ENCODE measurements at places on chromosomes 7 and 10.

- DNase-seq: no peak
Measured at GRCh38 chr10:128073890-128074289, 52.3 kb downstream of the MKI67 start.

- DNase-seq: no peak
Measured at GRCh38 chr10:70772627-70773026, 12.6 kb downstream of the TBATA start.

GRCh38 chr10:119501690-119502089, 40.8 kb downstream of the RGS10 start:
- DNase-seq: no peak

DNA sequence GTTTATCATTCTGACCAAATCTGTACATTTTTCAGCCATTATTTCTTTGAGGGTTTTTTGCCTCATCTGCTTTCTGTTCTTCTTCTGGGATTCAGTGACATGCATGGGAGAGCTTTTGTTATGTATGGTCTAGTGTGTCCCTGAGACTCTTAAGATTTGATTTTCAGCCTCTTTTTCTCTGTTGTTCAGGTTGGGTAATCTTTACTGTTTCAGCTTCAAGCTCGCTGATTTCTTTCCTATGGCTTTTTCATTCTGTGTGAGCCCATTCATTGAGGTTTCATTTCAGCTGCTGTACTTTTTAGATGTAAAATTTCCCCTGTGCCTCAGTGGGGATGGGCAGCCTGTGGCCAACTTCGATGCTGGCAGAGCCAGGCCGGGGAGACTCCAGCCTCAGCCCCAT, 38.1 kb downstream of the FOXK1 start:
- DNase-seq: no peak

GRCh38 chr10:129509155-129509554, 42.1 kb downstream of the MGMT start:
- no peak for DNase-seq

GRCh38 chr7:141844256-141844655, 3.0 kb upstream of the PRSS37 start:
- no peak for DNase-seq

- peak; percentile 20 for DNase-seq
Measured at GRCh38 chr7:47609803-47610452, 28.0 kb upstream of the TNS3 start.

GRCh38 chr7:92783260-92784201, 52.8 kb downstream of the CDK6 start:
- DNase-seq: no peak

- DNase-seq: peak; percentile 100
Measured at GRCh38 chr7:4744391-4745264, 30.8 kb upstream of the AP5Z1 start.

GRCh38 chr7:35816514-35816913, 15.7 kb downstream of the SEPTIN7 start:
- no peak for DNase-seq

DNA sequence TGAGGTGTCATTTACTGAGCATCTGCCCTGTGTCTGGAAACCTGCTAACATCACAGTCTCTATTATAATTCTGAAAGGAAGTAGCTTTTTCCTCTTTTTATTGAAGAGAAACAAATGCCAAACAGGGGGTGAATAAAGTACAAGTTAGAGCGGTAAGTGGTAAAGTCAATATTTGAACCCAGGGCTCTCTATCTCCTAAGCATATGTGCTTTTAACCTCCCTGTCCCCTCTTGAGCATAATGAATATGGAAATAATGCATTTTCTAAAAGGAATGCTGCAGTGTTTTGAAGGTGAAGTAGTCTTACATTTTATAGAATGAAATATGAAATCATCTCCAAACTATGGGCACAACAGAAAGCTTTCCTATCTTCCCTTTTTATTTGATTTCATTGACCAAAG, 196.7 kb downstream of the KIAA1217 start:
- DNase-seq: no peak

DNA sequence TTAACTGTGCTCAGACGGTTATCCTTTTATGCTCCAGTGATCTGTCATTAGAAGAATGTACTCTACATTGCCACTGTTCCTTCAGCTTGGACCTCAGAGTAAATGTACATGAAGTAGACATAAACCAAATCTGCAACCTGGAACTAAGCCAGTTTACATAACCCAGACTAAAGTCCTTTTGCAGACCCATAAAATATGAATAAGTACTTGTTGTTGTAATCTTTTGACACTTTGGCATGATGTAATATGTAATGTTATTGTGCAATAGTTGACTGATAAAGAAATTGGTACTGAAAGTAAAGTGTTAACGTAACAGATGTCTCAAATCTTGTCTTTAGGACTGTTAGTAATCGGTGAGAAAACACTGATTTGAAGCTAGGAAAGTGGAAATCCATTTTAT, 115.8 kb upstream of the SORCS1 start:
- DNase-seq: no peak

DNA sequence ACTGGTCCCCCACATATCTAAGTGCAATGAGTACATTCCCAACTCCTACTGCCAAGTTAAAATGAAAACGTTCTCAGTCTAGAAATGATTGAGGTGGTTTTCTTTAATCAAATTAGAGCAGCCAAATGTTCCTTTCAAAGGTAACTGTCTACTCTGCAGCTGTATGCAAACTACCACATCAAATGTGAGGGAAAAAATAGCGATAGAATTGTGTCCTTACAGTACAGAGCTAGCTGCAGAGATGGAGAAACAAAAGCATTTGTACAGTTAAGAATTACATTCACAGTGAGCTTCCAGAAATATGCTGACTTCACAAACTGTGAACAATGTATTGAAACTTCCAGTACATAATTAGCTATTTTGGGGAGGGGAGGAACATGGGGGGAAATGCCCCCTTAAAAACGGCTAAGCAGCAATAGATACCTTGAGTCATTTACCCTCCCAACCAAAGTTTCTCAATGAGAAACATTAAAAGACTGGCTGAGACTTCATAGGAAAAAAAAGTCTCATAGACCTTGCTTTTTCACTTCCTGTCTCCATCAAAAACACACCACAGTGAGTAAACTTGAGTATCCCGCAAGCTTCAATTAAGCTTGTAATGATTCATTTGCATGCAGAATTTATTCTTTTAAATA, 22.9 kb downstream of the CDK6 start:
- no peak for DNase-seq

- DNase-seq: no peak
Measured at GRCh38 chr7:139394540-139394939, 34.8 kb downstream of the LUC7L2 start.

DNA sequence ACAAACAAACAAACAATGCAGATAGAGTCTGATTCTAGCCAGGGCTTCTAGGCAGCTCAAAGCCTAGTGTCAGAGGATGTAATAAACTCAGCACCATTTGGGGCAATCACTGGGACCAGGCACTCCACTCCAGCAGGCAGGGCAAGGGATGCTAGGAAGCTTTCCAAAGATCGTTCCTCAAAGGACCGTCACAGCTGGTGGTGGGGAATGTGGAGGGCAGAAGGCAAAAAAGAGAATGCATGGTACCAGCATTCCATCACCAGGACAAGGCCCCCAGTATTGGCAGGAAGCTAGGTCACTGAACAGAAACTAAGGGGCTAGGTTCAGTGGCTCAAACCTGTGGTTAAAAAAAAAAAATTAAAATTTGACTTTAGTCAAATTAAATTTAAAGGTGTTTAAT, 94.2 kb downstream of the CUL2 start:
- no peak for DNase-seq

- no peak for DNase-seq
Measured at GRCh38 chr7:64581926-64582894, 19.3 kb upstream of the ZNF680 start.

DNA sequence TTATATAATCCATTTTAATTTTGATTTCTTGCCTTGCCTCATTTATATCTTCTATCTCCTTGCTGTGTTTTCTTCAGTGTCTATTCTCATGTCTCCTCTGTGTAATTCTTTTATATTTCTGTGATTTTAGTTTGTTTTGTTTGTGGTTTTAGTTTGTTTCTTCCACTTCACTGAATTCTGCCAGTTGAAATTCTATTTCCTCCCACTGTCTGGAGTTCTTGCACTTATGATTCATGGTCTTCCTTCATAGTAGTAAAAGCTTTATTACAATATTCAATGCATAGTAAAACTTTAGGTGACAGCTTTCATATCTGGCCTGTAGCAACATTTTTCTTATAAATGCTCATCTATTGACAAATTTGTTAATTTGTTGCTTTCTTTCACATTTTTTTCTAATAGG, 113.3 kb downstream of the MAGI2 start:
- DNase-seq: peak; percentile 21

- peak; percentile 76 for DNase-seq
Measured at GRCh38 chr7:54964136-54964535, 54.7 kb upstream of the EGFR start.

GRCh38 chr10:3495281-3495680, 289.7 kb downstream of the KLF6 start:
- no peak for DNase-seq

DNA sequence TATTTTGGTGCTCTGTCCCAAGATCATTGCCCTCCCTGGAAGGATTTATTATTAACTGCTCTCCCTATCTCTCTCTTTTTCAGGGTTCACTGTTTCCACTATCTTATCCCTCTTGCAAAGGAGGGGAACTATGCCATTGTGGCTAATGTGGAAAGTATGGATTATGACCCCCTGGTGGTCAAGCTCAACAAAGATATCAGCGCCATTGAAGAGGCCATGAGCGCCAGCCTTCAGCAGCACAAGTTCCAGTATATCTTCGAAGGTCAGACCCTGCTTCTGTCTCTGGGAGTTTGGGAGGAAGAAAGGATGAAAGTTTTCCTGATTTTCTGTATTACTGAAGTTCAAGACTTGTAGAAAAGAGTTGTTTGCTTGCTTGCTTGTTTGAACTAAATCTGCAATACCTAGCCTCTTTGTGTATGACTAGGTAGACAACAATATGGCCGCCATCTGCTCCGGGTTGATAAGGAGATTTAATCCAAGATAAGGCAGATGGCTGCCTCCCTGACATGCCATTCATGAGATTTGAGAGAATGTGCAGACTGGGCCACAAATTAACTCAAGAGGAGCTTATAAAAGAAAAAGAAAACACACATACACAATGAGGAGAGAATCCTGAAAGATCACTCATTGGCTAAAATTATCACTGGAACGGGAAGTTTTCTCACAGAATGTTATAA, 122.2 kb upstream of the LRGUK start:
- no peak for DNase-seq

DNA sequence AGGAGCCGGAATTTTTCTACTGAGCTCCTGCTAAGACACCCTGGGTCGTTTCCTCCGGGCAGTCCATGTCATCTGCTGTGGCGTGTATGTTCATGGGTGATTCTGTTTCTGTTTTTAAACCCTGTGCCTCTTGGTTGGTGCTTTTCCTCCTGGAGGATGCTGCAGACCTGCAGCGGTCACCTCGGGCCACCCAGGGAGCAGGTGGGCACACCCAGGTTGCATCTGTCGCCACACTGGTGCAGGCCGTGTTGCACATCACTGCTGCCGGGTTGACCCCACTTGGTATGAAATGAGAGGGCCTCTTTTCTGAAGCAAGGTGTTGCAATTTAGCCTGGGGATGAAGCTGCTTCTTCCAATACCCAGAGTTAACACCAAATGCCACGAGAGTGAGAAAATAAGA, 127.2 kb downstream of the CUX1 start:
- no peak for DNase-seq

- DNase-seq: no peak
Measured at GRCh38 chr7:108345710-108346336, 110.4 kb downstream of the NRCAM start.

GRCh38 chr10:4107285-4107851, 322.4 kb upstream of the KLF6 start:
- no peak for DNase-seq

DNA sequence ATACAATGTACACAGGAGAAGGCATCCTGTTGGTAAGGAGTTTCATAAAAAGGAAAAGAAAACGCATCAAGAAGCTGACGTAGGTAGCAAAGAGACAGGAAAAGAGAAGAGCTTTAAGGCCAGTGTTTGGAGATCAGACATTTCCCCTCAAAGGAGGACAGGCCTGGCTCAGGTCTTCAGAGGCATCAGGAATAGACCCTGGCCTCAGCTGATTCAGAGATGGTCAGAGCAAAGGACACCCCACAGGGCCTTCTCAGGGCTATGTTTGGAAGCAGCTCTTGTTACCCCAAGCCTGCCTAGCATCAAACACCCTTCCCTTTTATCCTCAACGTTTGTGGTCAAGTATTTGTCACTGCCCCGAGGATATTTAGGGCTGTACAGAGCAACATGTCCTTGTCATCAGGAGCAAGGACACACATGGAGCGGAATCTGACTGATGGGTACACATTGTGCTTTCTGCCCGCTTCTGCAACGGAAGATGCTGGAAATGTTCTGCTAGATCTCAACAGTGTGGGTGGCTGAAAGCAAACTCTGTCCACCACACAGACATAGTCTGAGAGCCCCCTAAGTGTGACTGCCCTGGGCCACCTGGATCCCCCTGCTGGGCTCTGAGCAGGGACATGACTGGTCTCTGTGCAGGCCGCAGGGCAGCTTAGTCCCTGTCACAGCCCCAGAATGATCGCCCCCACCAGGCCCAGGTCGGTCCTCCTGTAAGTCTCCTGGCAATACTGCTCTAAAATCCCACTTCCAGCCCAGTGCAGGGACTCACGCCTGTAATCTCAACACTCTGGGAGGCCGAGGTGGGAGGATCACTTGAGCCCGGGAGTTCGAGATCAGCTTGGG, 1.0 kb upstream of the ZDHHC4 start:
- DNase-seq: peak; percentile 24
